Epithelial cell of proximal tubule (primary cell): ENCODE measurements at places on chromosomes 6 and 20.

DNA sequence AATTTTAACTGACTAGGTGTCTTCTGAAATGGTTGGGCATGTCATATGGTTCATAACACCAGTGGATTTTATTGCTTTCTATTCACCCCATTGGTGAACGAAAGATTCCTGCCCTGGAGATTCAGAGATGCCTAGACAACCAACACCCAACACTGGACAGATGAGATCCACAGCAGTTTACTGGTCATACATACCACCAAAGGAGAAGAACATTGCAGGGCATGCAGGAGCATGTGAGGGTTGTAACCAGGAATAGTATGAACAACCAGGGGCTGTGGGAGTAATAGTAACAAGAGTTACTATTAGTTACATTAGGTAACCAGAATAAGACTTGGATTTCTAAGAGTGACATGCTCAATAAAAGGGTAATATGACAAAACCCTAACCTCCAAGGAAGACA is 77.8 kb upstream of the FABP7 start:
- no peak for DNase-seq

GRCh38 chr6:87016772-87017171 is 78.1 kb downstream of the CGA start:
- no peak for DNase-seq

DNA sequence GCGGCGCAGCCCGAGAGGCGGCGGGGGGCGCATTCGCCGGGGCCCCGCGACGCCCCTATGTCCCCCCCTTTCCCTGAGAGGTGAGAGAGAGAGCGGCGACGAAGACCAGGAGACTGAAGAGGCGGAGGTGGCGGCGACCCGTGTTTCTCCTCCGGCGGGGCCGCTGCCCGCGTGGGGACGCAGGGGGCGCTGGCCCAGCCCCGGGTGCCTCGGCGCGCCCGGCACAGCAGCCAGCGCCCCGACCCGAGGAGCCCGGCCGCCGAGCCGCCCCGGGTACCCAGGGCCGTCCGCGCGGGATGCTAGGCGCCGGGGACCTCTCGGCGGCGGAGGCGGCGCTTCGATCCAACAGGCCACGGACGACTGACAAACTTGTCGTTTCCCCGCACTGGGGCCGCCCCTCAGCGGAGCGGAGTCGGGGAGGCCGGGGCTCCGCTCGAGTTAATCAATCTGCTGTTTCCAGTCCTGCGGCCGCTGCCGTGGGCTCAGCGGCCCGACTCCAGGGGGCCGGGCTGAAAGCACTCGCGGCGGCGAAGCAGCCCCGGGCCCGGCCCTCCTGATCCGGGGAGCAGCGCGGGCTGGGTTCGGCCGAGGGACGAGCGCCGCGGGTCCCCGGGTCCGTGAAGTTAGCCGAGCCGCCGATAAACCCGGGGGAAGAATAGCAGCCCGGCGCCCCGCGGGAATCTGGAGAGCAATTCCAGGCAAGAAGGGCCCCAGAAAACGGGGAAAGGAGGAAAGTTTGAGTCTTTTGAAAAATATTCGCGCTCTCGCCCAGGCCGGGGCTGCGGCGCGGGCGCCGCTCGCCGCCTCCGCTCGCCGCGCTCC is 631 bp downstream of the MDGA1 start:
- DNase-seq = no peak

DNA sequence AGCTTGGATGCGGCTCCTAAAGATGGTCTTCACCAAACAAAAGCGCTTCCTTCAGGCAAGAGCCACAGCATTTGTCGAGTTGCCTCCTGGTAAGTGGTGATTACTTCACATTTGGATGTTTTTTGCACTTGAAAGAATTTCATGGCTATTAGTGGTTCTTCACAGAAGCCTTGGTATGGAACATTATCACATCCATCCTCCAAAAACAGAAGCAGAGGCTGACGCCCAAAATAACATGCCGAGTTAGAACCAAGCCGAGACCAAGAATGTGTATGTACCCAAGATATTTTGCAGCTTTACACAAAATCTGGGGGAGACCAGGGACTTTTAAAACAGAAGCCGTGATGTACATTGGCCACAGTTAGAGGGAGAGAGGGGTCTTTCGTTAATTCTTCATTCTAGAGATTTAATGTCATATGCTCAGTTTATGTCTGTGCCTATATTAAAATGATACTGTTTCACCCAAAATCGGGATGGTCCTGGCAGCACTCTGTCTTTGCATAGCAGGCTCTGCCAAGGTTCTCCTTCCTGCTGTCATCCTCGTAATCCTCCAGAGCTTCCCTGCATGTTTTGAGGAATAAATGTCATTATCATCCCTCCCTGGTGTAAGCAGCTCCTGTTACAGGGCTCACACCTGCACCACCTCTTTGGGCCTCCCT is 109.3 kb downstream of the TMEM242 start:
- no peak for DNase-seq

- no peak for DNase-seq
Measured at GRCh38 chr6:43990275-43990626, 137.0 kb downstream of the MRPL14 start.

GRCh38 chr6:43780941-43781928 is 11.2 kb downstream of the VEGFA start:
- DNase-seq = no peak

DNA sequence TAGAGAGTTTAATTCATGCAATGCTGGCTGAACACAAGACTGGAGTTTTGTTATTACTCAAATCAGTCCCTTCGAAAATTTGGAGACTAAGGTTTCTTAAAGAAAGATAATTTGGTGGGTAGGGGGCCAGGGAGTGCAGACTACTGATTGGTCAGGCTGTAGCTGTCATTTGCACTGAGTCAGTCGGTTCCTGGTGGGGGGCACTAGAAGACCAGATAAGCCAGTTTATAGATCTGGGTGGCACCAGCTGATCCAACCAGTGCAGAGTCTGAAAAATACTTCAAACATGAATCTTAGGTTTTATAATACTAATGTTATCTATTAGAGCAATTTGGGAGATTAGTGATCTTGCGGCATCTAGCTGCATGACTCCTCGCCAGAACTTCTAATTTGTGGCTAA is 530.7 kb downstream of the NKAIN2 start:
- no peak for DNase-seq
